GM23248 (cell line): ENCODE measurements at places on chromosomes 6 and 20. TPM values are rescaled to one million over a fixed set of nuclear protein-coding genes. Genes with fewer than 3 reads are reported as not detected.

The HLA-E gene
- total RNA-seq, result 190 and 203 TPM in 2 replicates

The SLC22A16 gene
- not detected in 2 replicates for total RNA-seq

The OR2H1 gene
- total RNA-seq, result not detected in 2 replicates

DNA sequence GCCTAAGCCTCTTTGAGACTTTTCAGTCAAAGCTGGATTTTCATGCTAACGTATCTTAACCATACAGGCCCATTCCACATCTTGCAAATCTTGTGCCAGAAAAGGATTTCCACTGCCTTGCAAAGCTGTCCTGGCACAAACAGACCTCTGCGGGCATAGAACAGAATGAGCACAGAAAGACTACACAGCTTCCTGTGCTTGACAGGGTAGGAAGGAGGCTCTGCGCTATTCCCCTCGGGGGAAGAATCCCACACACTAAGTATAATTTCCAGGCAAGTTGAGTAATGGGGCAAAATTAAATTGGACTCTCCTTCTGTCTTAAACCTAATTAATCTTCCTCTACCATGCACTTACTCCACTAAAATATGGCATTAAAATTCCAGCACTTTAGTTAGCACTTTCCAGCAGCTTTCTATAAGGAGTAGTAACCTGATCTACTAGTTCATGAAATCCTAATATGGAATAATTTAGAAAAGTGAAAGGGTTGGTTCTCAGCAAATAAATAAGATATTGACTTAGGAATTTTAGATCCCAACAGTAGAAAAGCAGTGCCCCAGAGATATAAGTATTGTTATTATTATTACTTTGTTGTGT is 532.1 kb upstream of the JAG1 start:
- no peak for DNase-seq

DNA sequence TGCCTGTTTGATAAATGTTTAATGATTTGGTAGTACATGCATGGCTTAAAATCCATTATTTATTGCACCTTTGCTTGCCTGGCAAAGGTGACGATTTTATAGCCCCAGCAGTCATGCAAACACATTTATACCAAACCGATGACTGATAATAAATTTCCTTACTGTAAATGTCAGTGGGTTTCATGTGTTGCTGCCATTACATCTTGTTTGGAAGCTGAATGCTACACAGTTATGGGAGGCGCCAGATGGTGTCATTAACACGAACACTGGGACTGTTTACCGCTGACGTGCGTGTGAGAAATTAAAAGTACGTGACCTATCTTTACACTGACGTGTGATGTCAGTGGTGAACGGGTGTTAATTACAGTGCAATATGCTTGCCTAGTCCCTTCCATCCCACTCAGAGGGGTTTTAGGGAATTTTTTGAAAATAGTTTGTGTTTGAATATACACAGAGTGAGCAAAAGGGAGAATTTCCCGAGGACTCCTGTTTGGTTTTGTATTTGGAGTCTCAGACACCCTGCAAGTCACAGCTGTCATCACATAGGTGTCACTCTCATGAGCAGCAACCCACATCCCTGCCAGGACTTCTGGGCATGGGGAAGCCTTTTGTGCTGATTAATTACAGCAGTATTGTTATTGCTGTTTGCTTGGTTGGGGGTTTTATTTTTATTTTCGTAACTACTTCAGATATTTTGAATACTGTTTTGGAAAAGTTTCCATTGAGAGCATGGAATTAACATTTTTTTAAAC is 151.8 kb upstream of the INSM1 start:
- DNase-seq, result no peak

- DNase-seq, result no peak
Observed at GRCh38 chr6:11363881-11364576, 131.6 kb upstream of the NEDD9 start.
